KBM-7 (cell line): ENCODE measurements at places on chromosomes 4 and X.

GRCh38 chrX:111695297-111695880 lies 14.4 kb downstream of the ALG13 start:
- DNase-seq = no peak

DNA sequence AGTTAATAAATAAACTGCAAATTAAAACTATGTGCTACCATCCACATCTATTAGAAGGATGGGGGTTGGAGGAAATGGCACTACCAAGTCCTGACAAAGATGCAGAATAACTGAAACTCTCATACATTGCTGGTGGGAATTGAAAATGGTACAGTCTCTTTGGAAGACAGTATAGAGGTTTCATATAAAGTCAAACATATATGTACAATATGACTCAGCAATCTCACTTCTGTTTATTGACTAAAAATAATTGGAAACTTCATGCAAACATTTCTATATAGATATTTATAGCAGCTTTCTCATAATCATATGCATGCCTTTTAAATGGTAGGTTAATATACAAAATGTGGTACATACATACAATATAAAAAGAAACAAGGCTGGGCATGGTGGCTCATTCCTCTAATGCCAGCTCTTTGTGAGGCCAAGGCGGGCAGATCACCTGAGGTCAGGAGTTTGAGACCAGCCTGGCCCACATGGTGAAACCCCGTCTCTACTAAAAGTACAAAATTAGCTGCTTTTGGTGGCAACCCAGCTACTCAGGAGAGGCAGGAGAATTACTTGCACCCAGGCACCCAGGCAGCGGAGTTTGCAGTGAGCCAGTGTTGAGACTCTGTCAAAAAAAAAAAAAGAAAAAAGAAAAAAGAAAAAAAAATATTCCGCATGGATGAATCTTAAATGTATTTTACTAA lies 225.0 kb upstream of the CXXC4 start:
- DNase-seq = no peak

GRCh38 chr4:76989391-76990061 lies 40.0 kb downstream of the SEPTIN11 start:
- no peak for DNase-seq

GRCh38 chr4:4848540-4848939 lies 10.9 kb upstream of the MSX1 start:
- no peak for DNase-seq

GRCh38 chr4:81031796-81032551 lies 1.5 kb downstream of the BMP3 start:
- no peak for DNase-seq

DNA sequence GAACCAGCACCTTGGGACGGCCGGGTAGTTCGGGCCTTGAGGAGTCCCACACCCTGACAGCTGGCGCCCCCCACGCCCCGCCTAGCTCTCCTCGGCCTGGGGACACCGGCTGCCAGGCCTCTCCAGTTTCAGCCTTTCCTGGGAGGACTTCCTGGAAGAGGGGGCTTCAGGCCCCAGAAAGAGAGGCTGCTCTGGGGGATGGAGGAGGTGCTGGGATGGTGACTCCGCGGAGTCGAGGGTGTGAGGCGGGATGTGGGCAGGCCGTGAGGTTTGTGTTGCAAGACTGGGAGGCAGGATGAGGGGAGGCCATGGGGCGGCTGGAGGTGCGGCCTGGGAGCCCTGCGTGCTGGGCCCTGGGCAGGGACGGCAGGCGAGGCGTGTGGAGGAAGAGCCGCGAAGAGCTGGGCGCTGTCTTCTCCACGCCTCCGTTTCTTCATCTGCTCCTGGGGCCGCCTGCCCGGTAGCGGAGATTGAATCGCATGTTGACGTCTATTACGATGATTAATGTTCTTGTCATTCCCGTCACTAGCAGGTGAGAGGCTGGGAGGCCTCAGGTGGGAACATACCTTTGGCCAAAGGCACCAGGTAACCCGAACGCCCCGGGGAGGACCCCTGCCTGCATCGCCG lies 918 bp upstream of the FGFRL1 start:
- peak; percentile 66 for DNase-seq

DNA sequence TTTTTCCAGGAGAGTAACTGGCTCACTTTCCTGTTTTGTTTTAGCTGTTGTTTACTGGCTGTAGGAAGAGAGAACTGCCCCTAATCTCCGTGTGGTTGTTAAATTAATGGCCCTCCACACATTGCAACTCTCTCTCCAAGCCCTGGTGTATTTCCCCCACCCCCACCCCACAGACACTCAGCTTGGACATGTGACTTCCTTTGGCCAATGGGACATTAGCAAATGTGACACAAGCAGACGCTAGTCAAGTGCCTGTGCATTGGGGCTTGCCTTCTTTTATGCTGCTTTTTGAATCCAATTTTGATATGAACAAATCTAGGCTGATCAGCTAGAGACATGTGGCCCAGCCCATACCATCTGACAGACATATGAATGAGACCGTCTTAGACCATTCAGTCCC lies 59.6 kb upstream of the TAB3 start:
- no peak for DNase-seq

DNA sequence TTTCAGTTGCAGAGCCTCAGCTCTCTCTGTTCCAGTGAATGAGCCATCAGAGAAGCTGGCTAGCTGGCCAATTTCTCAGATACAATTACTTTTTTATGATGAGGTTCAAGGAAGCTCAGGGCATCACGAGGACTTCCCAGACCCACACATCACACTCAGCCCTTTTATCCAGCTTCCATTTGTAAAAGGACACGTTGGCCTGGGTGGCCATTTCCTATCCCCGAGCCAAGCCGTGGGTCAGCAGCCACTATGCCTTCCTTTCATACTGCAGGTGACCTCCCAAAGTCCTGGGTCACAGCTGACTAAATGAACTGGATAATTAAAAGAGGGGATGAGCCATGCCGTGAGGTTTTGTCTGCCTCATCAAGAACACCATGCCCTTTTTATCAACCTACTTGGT lies 236.9 kb upstream of the PPARGC1A start:
- DNase-seq = no peak

- DNase-seq = no peak
Measured at GRCh38 chr4:56791316-56791715, 30.2 kb downstream of the SPINK2 start.

DNA sequence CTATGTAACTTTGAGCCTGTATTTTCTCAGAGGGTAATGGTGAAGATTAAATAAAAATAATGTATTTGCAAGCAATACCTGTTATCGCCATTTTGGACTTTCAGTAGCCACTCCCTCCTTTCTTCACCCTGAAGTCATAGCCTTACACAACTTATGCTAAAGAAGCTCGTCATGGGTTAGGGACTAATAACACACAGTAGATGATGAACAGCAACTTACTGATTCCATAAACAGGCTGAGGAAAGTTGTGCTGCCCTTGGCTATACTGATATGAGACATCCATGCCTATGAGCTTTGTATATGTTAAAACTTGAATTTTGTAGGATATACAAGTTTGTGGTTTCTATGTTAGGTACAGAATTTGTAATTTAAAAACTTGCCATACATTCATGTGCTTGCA lies 31.7 kb upstream of the EIF1AX start:
- DNase-seq = no peak

GRCh38 chrX:120015145-120016067 lies 62.1 kb downstream of the RHOXF2B start:
- DNase-seq = peak; percentile 54

DNA sequence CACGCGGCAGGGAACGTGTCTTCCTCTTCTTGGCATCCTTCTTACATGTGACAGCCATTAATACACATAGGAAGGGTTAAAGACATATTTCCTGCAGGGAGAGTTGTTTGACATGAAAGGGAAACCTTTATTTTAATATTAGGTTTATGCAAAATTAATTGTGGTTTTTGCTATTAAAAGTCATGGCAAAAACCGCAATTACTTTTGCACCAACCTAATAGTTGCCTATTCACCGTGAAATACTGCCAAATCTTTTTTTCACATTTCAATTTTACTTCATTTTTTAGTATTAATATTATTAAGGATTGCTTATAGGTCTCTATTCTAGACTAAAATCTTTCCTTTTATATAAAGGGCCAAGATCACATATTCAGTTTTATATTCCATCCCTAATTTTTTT lies 230.4 kb upstream of the PITX2 start:
- DNase-seq = no peak

- DNase-seq = no peak
Measured at GRCh38 chr4:37639551-37640285, 46.5 kb downstream of the RELL1 start.

GRCh38 chr4:109821185-109821584 lies 5.6 kb downstream of the GAR1 start:
- no peak for DNase-seq

GRCh38 chr4:179325181-179325580 lies 1882.9 kb upstream of the AGA start:
- no peak for DNase-seq

GRCh38 chr4:135072553-135072952 lies 871.0 kb upstream of the PABPC4L start:
- no peak for DNase-seq
